Upper lobe of left lung (tissue), 6 donors: ENCODE measurements at places on chromosomes 3 and 15. TPM values are rescaled to one million over a fixed set of nuclear protein-coding genes. Genes with fewer than 3 reads are reported as not detected.

GRCh38 chr15:71597637-71598036 lies 212.7 kb upstream of the NR2E3 start:
- DNase-seq = no peak

DNA sequence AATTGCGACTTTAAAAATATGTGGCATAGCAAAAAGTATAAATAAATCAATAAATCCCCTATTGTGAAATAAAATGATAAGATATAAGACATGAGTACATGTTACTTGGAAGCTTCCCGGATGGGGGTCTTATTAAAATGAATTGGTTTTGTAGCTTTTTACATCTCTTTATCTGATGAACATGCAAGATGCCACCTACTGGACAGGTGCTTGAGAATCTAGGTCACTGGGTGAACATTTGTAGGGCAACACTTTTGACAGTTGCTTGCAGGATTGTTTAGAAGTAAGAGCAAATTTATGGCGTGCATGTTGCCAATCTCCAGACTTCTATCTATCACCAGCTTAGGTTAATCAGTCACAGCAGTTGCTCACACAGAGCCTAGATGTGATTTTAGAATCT lies 362.7 kb upstream of the SUCLG2 start:
- DNase-seq = no peak

DNA sequence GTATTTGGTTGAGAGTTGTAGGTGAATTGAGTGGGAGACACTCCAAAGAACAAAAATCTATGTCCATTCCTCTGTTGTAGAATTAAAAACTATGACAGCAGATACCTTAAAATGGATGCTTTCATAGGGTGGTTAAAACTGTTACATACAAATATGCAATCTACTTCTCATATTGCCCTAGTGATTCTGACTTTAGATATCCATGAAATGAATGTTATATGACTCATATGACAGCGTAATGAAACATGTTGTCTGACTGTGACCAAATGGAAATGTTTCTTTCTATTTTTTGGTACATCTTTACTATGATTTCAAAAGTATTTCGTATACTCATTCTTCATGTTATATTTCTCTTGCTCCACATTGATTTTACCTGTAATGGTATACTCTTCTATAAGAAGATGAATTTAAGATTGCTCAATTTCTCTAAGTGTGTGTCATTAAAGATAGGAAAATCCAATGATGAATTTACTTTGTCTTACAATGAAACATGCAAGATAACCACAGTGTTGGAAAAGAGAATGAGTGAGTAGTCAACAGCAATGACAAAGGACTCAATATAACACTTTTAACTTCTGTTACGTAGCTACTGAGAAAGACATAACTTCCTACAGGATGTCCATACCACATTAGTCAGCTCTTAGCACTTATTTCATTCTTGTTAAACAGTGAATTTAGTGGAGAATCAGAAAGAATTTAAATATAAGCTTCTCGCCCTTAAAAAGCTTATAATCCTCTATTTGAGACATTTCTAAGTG lies 79.3 kb upstream of the LSAMP start:
- no peak for DNase-seq

- no peak for DNase-seq
Measured at GRCh38 chr3:195352895-195353488, 82.0 kb upstream of the XXYLT1 start.

DNA sequence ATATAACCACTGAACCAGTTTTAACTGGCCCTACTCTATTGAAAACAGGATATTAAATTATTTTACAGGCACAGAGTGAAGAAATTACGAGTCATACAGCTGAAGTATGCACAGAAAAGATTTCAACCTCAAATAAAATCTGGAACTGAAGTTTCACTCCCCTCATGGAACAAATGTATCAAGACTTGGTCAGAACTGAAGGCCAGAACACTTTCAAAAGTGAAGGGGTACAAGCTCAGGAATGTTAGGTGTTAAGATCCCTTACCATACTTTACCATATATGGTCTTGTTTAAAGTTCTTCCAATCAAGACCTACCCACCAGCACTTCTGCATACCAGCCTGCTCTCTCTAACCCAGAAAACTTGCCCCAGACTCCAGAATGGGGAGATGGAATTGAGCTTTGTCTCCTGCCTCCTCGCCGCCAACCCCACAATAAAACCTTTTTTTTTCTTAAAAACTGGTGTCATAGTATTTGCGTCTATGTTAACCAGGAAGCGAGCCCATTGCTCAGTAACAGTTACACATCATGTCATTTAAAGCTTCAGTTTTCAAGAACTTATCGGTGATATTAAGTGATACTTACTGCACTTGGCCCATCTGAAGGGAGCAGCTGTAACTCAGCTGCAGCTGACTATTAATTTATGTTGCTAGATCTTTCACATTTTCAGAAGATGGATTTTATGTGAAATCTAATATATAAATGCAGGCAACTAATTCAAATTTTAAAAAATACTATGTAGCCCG lies 59.9 kb downstream of the OXSM start:
- no peak for DNase-seq

DNA sequence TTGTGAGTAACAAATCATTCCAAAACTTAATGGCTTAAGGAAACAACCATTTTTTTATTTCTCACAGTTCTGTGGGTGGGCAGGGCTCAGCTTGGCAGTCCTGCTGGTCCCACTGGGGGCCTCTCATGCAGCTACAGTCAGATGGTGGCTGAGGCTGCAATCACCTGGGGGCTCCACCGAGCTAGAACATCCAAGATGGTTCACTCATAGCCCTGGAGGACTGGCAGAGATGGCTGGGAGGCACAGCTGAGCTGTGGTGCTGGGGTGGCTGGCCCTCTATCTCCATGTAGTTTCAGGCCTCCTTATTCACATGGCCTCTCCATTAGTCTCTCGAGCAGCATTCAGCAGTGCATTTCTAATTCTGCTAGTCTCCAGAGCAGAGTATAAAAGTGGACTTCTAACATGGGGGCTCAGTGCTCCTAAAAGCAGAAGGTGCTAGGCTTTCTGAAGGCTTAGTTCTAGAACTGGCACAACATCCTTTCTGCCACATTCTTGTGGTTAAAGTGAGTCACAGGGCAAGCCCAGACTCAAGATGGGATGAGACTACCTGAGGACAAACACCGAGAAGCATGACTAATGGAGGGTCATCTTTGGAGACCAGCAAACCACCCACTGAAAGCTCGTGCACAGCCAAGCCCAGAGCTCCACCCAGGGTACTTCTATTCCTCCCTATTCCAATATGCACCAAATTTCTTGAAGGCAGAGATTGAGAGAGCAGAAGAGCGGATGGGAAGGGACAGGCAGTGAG lies 6.3 kb downstream of the CAV3 start:
- DNase-seq = no peak

DNA sequence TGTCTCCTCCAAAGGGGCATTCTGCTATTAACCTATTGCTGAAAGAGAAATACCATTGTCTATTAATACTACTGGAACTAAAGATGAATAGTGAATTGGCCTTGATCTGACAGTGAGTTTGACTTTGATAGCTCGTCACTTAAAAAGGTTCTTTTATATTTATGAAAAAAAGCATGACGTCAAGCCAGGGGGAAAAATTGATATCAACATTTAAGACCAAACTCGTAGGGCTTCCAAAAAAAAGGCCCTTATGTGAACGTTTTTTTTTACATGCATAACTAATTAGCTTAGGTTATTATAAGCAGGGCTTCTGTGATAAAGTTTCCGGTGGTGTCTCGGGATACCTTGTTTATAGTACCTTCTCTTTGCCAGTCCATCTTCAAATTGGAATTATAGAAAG lies 63.3 kb upstream of the SAMMSON start:
- no peak for DNase-seq

DNA sequence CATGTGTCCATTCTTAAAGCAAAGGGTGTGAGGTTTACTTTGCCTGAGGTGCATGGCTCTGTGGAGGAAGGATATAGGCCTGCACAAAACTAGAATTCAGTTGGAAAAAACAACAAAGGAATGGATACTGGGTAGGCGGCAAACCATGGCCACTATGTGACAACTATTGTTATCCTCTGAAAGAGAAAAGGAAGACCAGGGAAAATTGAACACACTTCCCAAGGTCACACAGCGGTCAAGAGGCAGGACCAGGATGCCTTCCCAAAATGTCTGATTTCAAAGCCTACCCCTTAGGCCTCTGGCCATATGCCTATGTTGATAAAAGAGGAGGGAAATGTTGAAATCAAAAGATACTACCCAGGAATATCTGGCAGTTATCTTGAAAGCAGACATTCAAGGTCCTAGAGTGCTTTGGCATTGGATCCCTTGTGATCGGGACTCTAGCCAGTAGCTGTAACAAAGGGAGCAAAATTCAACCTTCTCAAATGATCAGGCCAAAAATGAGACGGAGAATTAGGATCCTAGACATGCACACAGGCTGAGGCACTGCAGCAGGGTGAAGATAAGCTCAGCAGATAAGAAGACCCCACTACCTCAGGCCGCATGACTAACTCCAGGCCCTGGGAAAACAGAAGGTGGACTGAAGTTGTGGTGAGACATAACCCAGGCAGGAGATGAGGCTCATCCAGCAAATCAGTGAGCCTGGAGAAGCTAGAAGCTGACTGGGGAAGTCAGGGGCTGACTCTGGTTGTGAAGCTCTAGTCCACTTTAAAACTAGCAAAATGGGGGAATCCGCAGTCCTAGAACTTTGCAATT lies 292.2 kb downstream of the NEK10 start:
- no peak for DNase-seq

- no peak for DNase-seq
Measured at GRCh38 chr15:69510556-69510955, 57.9 kb downstream of the RPLP1 start.

DNA sequence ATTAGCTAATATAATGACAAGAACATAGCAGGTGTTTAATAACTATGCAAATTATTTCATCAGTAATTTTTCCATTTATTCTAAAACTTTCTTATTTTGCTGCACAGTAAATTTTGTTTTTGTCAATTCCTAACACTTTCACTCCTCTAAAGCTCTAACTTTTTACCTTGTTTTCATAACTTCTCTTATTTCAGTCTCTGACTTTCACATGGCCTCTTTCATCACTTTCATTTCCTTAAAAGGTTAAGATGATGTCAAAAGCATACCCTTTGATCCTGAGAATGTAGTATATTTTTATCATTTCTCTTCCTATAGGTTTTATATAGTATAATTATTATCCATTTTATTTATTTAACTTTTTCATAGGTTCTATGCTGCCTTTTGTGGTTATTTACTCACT lies 1325.8 kb upstream of the ALCAM start:
- no peak for DNase-seq

- no peak for DNase-seq
Measured at GRCh38 chr15:25397100-25397499, 41.7 kb downstream of the UBE3A start.

NEO1 gene
- 14.7 TPM for total RNA-seq

PRRT3 gene
- total RNA-seq = 7.1 TPM

SLC28A2 gene
- total RNA-seq = not detected

KLHL6 gene
- total RNA-seq = 24.4 TPM
